Myocyte (in vitro differentiated cells): ENCODE measurements at places on chromosomes 6 and 20.
A peak's percentile ranks its signal among the peaks of the same experiment; 100 is the strongest.

DNA sequence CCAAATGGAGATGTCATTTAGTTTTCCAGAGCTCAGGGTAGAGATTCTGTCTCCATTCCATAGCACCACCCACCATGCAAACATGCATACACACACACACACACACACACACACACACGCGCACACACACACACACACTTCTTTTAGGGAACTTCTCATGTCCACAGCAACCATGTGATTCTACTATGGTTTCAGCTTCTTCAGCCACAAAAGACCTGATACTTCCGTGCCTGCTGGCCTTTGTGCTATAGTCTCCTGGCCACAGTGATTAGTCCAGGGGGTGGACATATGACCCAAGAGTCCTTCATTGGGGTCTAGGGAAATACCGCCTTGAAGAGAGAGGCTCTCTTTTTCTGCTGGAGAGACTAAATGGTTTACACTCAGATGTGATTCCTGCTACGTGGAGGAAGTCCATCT lies 53.5 kb downstream of the CARMIL1 start:
- no peak for DNase-seq

GRCh38 chr20:9911519-9911918 lies 72.6 kb upstream of the PAK5 start:
- DNase-seq: no peak

- DNase-seq: no peak
Observed at GRCh38 chr20:7571521-7572055, 368.7 kb downstream of the HAO1 start.

DNA sequence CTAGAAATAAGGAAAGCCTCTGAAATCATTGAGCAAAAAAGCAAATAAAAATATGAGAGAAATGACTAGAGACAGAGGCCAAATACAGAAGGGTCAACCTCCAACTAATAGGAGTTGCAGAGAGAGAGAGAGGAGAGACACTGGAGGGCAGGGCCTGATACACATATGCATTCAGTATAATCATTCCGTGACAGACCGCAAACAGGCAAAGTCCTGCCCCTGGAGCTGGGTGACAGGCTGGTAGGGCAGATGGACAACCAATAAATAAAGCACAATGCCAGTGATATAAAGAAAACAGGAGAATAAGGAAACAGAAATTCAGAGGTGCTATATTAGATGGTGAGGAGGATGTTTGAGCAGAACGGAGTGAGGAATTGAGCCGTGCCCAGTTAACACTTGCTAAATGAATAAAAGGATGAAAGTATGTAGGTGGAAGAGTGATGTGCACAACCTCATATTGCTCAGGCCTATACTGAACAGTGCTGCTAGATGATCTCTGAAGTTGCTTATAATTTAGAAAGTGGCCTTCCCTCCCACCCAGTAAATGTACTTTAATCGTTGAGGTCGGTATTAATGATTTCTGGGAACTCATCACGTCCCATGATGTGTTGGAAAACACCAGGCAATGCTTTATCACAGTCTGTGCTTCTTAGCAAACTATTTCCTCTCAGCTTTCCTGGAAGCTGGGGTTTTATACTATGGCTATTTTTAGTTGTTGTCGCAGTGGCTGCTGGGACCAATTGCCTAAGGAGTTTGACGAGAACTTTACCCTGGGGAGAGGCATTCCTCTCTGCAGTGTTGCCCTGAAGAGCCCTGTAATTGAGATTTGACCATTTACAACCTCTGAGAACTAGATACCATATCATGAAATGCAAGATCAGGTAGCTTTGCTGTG lies 37.6 kb upstream of the CLIC5 start:
- DNase-seq: peak; percentile 51

- no peak for DNase-seq
Observed at GRCh38 chr6:57087916-57088315, 2.1 kb upstream of the ZNF451 start.

DNA sequence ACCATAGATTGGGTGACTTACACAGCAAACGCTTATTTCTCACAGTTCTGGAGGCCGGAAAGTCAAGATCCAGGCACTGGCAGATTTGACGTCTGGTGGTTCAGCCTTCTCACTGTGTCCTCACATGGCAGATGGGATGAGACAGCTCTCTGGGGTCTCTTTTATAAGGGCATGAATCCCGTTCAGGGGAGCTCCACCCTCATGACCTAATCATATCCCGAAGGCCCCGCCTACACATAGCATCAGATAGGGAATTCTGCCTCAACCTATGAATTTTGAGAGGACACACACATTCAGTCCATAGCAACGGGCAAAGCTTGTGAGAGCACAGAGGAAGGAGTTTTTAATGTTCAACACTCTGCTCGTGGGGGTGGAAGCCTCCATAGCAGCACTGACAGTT lies 27.5 kb downstream of the DAAM2 start:
- peak; percentile 21 for DNase-seq

GRCh38 chr6:116217069-116217468 lies 36.8 kb downstream of the TSPYL4 start:
- peak; percentile 65 for DNase-seq

GRCh38 chr6:12719017-12719416 lies 2.5 kb downstream of the PHACTR1 start:
- DNase-seq: peak; percentile 24

- no peak for DNase-seq
Observed at GRCh38 chr20:24769878-24770627, 179.0 kb upstream of the CST7 start.

GRCh38 chr6:108594151-108594550 lies 33.4 kb downstream of the FOXO3 start:
- DNase-seq: no peak

DNA sequence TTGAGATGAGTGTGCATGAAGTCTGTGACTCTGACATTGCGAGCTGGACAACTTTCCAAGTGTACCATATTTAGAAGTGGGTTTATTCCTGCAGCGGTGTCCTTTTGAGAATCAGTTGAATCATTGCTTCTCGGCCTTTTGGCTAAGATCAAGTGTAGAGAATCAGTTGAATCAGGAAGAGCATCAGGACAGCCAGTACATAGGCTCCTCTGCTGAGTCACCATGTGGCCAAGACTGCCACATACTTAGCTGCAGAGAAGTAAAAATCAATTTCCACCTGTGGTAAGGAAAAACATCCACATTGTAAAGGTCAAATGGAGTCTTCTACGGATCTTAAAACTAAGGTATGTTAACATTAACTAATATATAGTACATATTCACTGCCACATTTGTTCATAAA lies 428.4 kb upstream of the MARCKS start:
- DNase-seq: no peak

DNA sequence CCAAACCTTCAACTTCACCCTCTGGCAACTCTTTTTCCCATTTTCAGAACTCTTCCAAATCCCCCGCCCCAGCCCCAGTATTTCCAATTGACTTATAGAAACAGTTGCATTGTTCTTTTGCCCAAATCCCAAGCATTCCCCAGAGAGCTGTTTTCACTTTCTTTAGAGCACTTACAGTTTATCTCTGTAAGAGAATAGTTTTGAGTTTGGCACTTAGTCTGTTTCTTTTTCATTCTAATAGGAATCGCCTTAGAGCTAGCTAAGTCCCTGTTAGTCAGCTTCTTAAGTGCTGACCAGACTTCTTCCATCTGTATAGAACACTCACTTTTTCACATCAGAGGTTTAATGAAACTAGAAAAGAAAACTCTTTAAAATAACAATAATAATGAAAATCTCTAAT lies 374.2 kb upstream of the FLRT3 start:
- no peak for DNase-seq

DNA sequence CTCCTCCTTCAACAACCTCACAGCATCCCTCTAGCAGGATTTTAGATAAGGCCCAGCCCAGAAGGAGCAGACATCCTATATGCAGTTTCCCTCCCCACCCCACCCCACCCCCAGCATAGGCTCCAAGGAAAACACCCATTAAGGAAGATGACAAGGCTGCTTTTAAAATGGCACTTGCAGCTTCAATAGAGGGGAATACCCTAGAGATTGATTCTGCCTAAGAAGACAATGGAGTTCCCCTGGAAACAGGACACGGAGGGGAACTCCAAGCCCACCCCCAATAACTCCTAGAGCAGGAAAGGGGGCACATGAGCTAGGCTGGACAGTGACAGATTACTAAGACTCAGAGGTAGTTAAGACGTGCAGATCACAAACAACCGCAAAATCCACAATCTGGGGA lies 34.7 kb downstream of the CPNE5 start:
- no peak for DNase-seq
